ENCODE measurements at places on chromosomes 7 and 10. TPM values are rescaled to one million over a fixed set of nuclear protein-coding genes. Genes with fewer than 3 reads are reported as not detected.

Gene LIPF
- polyA plus RNA-seq, result not detected

Gene ACTL6B
- not detected for polyA plus RNA-seq

Gene PLCE1
- polyA plus RNA-seq, result not detected

Gene TBRG4
- 77.9 TPM for polyA plus RNA-seq

Gene CNNM2
- polyA plus RNA-seq, result 5.9 TPM

Gene ICA1
- 0.30 TPM for polyA plus RNA-seq

DNA sequence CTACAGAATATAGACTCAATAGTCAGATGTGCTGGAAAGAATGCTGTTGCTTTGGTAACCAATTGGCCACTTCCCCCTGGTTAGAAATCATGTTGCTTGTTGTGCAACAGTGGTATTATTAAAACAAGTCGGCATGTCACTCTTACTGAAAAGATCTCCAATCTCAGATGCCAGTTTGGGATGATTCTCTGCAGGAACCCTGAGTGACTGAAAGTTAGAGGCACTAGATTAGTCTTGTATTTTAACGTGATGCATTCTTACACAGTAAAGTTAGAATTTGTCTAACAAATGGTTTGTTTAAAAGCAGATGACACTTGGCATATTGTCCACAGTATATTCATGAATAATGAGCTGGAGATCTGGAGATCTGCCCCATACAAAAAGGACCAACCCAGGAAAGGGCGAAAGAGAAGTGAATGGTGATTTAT is 287.6 kb downstream of the TWIST1 start:
- DNase-seq, result no peak

- peak; percentile 6 for DNase-seq
These were observed 154.5 kb downstream of the SLC25A13 start for GRCh38 chr7:96167424-96167823.

DNA sequence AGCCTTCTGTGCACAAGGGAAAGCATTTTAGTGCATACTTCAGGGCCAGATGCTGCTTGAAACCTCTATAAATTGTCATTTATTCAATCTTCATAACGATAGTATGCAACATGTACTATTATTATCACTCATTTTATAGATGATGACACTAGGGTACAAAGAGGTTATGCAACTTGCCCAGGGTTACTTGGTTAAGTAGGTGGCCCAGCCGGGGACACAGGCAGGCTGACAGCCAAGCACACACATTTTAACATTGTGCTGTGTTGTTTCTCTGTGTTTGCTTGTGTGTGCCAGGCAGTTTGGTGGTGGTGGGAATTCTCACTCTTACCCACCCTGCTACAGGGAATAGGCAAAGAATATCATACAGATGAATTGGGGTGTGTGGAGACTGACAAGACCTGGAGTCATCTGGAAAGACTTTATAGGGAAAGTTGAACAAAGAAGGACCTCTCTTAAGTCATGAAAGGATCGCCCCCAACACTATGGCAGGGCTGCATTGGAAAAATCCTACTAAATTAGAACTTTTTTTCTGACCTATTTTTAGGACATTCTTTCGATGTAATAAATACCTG is 98.9 kb downstream of the MKX start:
- DNase-seq, result no peak

GRCh38 chr7:32058002-32058401 is 12.2 kb downstream of the PDE1C start:
- DNase-seq, result no peak

- no peak for DNase-seq
These were observed 581.6 kb downstream of the ETV1 start for GRCh38 chr7:13407911-13408310.

GRCh38 chr10:15120523-15120922 is 23.4 kb downstream of the RPP38 start:
- DNase-seq, result no peak

DNA sequence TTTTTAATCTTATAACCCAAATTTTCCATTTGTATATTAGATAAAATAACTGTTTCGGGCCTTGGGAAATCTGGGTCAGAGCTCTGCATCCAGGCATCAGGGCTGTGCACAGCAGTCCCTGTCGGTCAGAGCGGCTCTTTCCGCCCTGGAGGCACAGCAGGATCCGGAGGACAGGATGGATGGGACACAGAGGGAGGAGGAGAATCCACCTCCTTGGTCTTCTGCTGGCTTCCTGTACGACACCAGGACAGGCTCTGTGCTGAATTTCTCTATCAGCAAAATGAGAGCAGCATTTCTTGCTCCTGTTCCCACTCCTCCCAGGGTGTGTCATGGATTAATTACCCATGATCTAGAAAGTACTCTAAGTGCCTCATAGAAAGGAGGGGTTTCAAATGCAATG is 254.9 kb downstream of the SKAP2 start:
- no peak for DNase-seq

DNA sequence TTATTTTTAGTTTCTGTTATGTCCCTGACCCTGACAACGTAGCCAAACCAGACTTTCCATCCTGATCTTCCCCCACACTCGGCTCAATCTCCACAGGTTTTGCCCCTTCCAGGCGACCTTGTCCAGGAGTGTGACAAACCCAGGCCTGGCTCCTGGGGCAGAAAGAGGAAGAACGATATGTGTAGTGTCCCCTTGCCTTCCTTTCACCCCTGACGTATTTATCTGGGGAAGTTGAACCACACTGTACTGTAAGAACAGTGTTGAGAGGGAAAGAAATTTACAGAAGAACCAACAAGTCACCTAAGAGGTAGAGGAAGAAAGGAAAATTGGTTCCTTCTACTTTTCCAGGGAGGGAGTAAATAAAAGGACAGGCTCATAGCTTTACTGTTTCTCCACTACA is 158.0 kb downstream of the VTI1A start:
- DNase-seq, result no peak

DNA sequence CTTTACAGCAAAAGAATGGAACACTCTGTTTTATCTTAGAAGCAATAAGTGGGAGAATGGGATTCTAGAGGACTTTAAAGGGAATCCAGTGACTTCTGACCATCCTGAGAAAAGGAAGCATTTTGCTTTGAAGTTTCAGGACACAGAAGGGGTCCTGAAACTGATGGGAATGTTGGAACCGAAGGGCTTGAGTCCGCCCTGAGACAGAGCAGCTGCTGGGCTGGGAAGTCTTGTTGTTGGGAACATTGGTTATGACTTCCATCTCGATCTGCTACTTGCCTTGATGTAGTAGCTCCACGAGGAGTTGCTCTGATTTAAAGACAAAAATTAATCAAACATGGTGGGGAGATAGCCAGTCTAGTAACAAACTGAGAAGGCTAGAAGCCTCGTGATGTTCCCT is 177.6 kb downstream of the JCAD start:
- DNase-seq, result no peak

DNA sequence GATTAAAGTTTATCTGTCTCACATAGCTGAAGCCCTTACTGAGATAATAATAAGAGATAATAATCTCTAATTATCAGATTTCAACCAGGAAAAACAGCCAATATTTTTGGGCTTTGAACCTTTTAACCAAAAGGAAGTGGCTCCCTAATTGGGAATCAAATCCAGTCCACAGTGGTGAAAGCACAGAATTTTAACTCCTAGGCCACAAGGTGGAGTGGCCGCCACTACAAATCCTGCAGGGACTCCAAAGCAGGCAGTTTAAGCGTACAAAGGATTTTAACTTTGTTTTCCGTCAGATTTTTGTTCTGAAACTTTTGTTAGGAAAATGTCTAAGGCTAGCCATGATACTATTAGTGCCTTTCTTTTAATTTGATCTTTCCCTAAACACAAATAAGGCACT is 99.6 kb upstream of the CCNY start:
- no peak for DNase-seq

GRCh38 chr7:47600199-47601118 is 18.5 kb upstream of the TNS3 start:
- no peak for DNase-seq

DNA sequence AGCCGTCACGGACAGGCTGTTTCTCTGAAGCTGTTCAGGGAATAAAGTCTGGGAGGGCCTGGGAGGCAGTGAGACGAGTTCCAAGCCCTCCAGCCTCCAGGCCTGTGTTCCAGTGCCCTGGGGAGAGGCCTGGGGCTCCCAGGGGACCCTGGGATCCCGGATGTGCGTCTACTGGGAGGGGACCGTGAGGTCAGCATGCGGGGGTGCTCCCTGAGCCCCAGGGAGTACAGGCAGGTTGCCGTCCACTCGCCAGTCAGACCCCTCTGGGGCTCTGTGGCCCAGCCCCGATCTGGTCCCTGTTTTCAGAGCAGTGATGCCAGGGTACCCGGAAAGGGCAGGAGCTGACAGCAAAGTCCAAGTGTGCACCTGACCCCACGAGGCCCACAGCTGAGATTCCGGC is 80.9 kb upstream of the DNAAF5 start:
- DNase-seq, result no peak

GRCh38 chr10:35545079-35545657 is 60.0 kb upstream of the GJD4 start:
- DNase-seq, result no peak

- peak; percentile 35 for DNase-seq
These were observed 55.3 kb upstream of the C7orf33 start for GRCh38 chr7:148535217-148535616.

DNA sequence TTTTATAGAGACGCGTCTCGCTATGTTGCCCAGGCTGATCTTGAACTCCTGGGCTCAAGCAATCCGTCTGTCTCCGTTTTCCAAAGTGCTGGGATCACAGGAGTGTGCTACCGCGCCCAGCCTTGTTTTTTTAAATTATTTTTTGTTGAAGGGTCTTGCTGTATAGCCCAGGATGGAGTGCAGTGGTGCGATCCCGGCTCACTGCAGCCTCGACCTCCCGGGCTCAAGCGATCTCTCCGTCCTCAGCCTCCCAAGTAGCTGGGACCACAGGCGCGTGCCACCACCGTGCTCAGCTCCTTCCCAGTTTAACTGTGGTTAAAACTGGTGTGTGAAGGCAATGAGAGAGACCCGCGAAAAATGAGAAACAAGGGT is 11.0 kb upstream of the HNRNPF start:
- DNase-seq, result no peak

- no peak for DNase-seq
These were observed 701.4 kb downstream of the PARD3 start for GRCh38 chr10:34113504-34114225.

DNA sequence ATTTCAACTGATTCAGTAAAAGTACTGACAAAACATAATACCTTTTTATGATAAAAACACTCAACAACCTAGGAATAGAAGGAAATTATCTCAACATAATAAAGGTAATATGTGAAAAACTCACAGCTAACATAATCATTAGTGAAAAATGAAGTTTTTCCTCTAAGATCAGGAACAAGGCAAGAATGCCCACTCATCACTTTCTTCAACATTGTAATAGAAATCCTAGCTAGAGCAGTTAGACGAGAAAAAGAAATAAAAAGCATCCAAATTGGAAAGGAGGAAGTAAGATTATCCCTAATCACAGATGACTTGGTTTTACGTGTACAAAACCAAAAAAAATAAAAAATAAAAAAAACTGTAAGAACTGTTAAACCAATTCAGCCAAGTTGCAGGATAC is 58.6 kb downstream of the R3HCC1L start:
- no peak for DNase-seq

DNA sequence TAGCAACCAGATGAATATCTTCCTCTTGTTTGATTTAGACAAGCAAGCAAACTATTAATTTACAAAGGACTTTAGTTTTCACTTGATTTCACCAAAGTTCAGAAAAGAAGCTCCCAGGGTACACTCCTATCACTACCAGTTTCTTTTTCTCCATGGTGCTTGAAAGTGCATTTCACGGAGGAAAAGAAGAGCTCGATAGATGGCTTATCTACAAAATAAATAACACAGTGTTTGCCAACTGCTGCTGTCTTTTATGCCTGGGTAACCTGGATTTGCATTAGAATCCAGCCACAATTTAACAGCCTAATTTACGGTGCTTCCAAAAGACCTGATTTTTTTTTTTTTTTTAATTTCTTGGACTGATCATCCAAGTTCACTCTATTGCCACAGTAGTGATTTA is 275.7 kb downstream of the GPR37 start:
- DNase-seq, result no peak

DNA sequence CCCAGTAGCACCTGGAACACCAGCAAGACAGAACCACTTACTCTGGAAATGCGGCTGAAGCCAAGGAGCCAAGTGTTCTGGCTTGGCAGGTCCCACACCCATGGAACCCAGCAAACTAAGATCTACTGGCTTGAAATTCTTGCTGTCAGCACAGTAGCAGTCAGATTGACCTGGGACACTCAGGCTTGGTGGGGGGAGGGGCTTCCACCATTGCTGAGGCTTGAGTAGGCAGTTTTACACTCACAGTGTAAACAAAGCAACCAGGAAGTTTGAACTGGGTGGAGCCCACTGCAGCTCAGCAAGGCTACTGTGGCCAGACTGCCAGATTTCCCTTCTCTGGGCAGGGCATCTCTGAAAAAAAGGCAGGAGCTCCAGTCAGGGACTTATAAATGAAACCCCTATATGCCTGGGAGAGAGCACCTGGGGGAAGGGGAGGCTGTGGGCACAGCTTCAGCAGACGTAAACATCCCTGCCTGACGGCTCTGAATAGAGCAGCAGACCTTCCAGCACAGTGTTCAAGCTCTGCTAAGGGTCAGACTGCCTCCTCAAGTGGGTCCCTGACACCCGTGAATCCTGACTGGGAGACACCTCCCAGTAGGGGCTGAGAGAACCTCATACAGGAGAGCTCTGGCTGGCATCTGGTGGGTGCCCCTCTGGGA is 121.2 kb downstream of the MTERF1 start:
- no peak for DNase-seq

GRCh38 chr7:116230191-116231005 is 20.1 kb downstream of the TES start:
- DNase-seq, result no peak

GRCh38 chr7:66257481-66257880 is 52.3 kb downstream of the TPST1 start:
- no peak for DNase-seq

DNA sequence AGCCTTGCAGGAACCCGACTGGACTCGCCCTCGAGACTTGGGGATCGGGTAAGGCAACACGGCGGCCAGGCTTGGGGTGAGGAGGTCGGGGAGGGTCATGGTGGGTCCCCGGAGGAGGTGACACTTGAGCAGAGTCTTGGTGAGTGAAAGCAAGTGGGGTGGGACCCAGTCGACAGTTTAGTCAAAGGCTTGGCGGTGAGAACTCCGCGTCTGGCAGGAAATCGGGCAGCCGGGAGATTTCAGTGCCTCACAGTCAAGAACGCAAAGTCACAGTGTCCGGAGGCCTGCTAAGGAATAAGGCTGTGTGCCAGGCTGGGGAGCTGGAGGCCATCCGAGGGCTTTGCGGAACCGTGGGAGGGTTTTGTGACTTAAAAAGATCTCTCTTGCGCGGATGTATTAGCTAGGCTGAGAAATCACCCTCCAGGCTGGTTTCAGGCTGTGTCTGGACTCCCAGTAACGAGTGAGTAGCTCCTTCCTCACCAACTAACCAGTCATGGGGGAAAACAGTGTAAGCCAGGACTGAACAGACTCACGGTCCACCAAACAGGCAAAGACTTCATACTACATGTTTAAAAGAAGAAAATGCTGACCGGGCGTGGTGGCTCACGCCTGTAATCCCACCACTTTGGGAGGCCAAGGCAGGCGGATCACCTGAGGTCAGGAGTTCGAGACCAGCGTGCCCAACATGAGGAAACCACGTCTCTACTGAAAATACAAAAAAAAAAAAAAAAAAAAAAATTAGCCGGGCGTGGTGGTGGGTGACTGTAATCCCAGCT is 613 bp downstream of the AP5Z1 start:
- DNase-seq, result no peak

GRCh38 chr7:150383710-150384397 is 4.7 kb downstream of the ZNF775 start:
- DNase-seq, result no peak

All from B cell (primary cell).